ENCODE measurements at places on chromosomes 3 and 15. TPM values are rescaled to one million over a fixed set of nuclear protein-coding genes. Genes with fewer than 3 reads are reported as not detected.

- no peak for DNase-seq
Observed at GRCh38 chr15:73313861-73314260, 54.9 kb downstream of the HCN4 start.

Gene SLC6A11
- not detected for total RNA-seq

DNA sequence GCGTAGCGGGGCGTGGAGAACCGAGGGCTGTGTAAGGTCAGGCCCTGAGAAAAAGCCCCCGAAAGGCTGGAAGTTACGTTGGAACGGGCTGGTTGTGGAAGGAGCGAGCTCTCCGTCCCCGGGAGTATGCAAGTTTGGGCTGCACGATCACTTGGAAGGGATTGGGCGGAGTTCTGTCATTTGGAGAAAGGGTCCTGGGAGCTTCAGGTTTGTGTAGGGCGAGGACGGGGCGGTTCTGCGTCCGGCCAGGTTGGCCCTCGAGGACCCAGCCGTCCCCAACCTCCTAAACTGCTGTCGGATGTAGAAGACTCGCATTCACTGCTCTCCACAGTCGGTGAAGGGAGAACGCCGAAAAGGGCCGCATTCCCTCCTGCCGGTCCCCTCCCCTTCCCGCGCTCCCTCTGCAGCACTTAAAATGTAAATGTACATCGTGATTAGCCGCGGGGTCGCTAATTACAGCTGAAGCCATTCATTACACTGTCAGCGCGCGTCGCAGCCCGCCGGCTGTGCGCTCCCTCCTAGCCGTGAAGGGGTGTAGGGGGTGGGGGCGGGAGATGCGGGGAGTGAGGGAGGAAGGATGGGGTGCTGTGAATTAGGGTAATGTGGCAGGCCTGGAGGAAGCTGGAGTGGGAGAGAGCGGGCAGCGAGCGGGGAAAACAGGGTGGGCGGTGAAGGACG lies 2.5 kb upstream of the RPP25 start:
- no peak for DNase-seq

- no peak for DNase-seq
Observed at GRCh38 chr3:140863580-140864009, 78.0 kb upstream of the SLC25A36 start.

Gene COL6A5
- not detected for total RNA-seq

- DNase-seq: no peak
Observed at GRCh38 chr3:60575718-60576272, 675.5 kb downstream of the FHIT start.

DNA sequence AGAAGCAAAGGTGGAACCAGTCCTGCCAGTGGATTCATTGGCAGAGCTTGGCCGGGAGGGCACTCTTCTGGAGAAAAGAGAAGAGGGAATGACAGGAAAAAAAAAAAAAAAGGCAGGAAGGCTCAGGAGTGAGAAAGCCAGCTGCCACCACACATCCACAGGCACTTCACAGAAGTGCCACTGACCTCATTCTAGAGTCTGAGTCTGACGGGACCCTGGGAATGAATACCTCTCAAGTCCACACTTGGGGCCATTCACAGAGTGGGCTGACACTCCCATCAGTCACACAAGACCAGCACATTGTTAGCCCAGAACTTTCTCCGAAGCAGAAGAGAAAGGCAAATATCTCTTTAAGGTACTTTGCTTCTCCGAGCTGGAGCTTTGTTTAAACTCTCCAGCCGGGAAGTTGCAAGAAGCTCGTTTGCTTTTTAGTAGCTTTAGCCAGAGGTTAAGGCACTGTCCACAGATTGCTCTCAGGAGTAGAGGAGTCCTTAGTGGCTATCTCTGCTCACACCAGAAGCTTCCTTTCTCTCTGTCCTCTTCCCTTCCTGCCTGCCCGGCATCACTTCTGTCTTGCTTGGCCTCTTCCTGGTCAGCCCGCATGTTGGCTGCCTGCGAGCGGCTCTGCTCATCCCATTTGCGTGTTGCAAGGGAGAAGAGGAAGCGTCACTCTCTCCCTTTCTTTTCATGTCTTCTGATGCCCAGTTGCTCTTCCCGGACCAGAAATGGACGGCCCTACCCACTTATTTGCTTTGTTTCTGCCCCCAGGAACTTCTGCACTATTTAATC lies 53.8 kb downstream of the CMTM6 start:
- no peak for DNase-seq

DNA sequence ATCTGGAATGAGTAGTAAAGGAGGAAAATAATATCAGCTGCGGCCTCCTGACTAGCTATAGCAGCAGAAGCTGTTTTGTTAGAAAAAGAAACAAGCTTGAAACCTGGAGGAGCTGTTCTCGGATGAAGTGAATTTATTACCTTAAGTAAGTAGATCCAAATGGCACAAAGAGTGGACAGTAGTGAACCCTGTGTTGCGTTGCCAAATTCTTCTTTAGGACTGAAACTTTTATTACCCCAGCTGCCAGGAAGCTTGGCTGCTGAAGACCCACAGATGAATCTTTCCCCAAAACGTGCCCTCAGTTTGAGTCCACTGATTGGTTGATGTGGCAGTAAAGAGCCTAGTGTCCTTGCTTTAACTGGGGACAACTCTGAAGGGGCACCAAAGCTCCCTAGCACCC lies 366.8 kb upstream of the GBE1 start:
- no peak for DNase-seq

Gene TEX55
- total RNA-seq: not detected

DNA sequence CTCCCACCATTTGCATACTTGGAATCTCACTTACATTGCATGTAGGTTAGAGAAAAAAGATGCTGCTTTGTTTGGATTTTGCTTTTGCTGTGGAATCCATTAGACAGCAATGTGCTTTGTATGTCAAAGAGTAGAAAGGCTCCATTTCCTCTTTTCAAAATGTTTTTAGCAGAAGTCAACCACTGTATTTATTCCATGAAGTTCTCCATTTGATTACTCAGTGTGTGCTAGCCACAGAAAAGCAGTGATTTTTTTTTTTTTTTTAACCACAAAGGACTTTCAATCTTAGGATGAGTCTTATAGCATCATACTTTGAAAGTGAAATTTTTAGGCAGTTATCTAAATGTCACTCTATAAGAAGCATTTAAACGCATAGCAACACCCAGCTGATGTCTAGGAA lies 285.0 kb upstream of the ADAMTS9 start:
- DNase-seq: no peak

GRCh38 chr15:94305133-94305532 lies 73.8 kb downstream of the MCTP2 start:
- no peak for DNase-seq

- DNase-seq: no peak
Observed at GRCh38 chr3:51646091-51646490, 25.0 kb upstream of the TEX264 start.

GRCh38 chr15:64148168-64148567 lies 3.4 kb upstream of the SNX22 start:
- DNase-seq: no peak

- no peak for DNase-seq
Observed at GRCh38 chr3:124295362-124295761, 303.4 kb upstream of the ROPN1 start.

DNA sequence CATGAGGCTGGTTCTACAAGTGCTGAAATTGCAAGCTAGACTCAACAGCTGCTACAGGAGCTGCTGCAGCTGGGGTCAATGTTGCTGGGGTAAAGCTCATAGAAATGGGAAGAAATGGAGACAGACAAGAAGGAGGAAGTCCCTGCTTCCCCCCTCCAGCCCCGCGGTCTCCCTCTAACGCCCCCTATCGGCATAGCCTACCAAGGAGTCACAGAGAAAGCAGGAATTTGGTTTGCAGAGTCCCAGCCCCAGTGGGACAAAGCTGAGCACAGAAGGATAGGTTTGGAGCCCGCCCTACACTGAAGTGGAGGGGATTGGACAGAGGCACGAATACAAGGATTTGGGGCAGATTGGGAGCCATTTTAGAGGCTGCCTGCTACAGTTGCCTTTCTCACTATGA lies 176.9 kb upstream of the ANKRD28 start:
- no peak for DNase-seq

Gene C3orf70
- 2.5 TPM for total RNA-seq

All from right cardiac atrium (tissue), 5 donors.